ENCODE measurements at places on chromosomes 1 and 21.

DNA sequence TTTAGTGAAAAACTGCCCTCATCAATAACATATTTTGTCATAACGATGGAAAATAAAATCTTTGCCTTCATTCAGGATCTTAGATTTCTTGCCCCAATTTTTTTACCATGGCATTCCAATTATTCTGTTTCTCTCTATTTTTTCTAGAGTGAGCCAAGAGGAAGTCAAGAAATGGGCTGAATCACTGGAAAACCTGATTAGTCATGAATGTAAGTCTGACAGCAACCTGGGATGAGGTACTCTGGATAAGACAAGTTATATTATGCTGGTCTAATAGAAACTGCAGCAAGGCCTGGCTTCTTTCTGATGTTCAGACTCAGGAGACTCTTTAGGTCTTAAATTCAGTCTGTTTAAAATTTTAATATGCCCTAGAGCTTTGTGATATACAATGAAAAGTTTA lies 3.5 kb downstream of the RGS4 start:
- no peak for DNase-seq

- DNase-seq: no peak
Measured at GRCh38 chr21:15050568-15051377, 14.0 kb downstream of the NRIP1 start.

DNA sequence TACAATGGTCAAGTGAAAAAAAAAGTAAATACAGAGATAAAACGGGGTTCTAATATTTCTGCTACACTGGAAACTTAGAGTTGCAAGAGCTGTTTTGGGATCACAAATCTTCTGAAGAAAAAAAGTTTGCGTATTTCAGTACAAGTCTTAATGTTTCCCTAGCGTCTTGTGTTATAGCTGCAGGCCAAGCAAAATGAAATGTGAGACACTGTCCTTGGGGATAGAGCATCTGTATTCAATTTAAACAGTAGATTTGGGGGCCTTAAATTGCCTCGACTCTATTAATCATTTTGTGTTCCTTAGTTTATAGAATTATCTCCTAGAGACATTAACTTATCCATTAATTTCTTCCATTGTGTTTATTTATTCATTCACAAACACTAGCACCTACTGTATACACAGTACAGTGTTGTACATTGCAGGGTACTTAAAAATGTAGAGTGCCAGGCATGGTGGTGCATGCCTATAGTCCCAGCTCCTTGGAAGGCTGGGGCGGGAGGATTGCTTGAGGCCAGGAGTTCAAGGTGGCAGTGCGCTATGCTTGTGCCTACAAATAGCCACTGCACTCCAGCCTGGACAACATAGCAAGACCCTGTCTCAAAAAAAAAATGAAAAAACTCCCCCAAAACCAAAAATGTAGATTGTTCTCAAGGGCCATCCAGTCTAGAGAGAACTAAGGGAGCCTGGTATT lies 7.9 kb downstream of the DISC1 start:
- DNase-seq: no peak

- no peak for DNase-seq
Measured at GRCh38 chr1:60581455-60582220, 500.7 kb upstream of the NFIA start.

GRCh38 chr1:172499636-172500141 lies 33.3 kb upstream of the SUCO start:
- DNase-seq: no peak

- DNase-seq: no peak
Measured at GRCh38 chr1:36991551-36991950, 42.8 kb downstream of the GRIK3 start.
